GM23248 (cell line): ENCODE measurements at places on chromosomes 2 and 18. TPM values are rescaled to one million over a fixed set of nuclear protein-coding genes. Genes with fewer than 3 reads are reported as not detected.

Gene TLX2
- not detected in 2 replicates for total RNA-seq

Gene REG1B
- not detected in 2 replicates for total RNA-seq

Gene FAM124B
- not detected in 2 replicates for total RNA-seq

Gene NT5C1B
- total RNA-seq: not detected in 2 replicates

Gene KCNJ13
- not detected in 2 replicates for total RNA-seq

Gene MYO7B
- under 0.01 TPM in 1 of 2 replicates, not detected in the other for total RNA-seq

Gene CFAP65
- not detected in 2 replicates for total RNA-seq

Gene RESP18
- not detected in 2 replicates for total RNA-seq

Gene ERICH2
- total RNA-seq: not detected in 2 replicates

Gene CXCR4
- not detected in 2 replicates for total RNA-seq

Gene C2orf92
- 1.2 and 3.4 TPM in 2 replicates for total RNA-seq

Gene CD207
- not detected in 2 replicates for total RNA-seq

Gene REG3G
- not detected in 2 replicates for total RNA-seq
